RCC 7860 (cell line): ENCODE measurements at places on chromosomes 11 and 22.

- DNase-seq, result no peak
Observed at GRCh38 chr11:11243590-11244469, 109.2 kb downstream of the CSNK2A3 start.

DNA sequence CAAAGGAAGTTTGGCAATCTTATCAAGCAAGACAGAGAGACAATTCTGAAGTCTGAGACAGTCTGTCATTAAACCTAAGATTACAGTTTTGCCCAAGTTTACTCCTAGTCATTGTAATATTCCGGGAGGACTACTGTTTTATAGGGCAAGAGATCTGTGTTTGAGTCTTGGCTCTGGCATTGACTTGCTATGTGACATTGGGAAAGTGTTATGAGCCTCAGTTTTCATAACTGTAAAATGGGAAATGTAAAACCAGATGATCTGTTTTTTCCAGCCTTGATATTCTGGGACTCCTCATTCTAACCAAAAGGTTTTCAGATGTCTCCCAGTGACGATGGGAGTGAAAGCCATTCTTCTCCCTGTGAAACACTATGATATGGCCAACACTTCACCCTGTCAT is 24.3 kb upstream of the SLCO2B1 start:
- DNase-seq, result no peak

- no peak for DNase-seq
Observed at GRCh38 chr22:41844513-41844912, 11.6 kb downstream of the SREBF2 start.

- DNase-seq, result no peak
Observed at GRCh38 chr11:96265220-96265737, 77.7 kb downstream of the MAML2 start.

DNA sequence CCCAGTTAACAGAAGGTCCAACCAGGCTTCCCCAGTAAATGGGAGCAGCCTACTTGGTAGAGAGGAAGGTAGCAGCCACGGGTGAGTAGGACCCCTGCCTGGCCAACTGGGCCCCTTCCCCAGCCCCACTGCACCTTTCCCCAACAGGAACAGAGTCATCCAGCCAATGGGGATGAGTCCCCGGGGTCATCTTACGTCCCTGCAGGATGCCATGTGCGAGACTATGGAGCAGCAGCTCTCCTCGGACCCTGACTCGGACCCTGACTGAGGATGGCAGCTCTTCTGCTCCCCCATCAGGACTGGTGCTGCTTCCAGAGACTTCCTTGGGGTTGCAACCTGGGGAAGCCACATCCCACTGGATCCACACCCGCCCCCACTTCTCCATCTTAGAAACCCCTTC is 6.6 kb downstream of the RIC8A start:
- no peak for DNase-seq

GRCh38 chr22:40251106-40251505 is 73.4 kb downstream of the TNRC6B start:
- no peak for DNase-seq

GRCh38 chr22:33896154-33896553 is 24.1 kb downstream of the LARGE1 start:
- no peak for DNase-seq

- DNase-seq, result no peak
Observed at GRCh38 chr11:73538381-73538872, 59.5 kb downstream of the FAM168A start.

DNA sequence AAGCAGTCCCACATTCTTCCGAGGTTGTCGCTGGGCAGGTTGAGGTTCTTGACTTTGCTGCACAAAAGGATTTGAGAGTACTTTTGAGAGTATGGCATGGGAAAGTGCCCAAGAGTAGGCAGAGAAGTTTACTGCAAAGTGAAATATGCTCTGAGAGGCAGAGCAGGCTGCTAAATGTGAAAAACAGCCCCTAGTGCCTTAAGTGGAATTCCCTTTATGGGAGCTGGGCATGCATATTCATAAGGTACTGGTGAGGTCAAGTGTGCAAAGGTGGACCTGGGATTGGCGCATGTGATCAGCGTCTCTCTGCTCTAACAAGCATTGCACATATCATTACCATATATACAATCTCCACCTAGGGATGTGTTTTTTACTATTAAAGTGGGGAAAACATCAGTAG is 12.0 kb upstream of the APOL4 start:
- no peak for DNase-seq

GRCh38 chr11:47366020-47366490 is 12.3 kb downstream of the SPI1 start:
- DNase-seq, result no peak

DNA sequence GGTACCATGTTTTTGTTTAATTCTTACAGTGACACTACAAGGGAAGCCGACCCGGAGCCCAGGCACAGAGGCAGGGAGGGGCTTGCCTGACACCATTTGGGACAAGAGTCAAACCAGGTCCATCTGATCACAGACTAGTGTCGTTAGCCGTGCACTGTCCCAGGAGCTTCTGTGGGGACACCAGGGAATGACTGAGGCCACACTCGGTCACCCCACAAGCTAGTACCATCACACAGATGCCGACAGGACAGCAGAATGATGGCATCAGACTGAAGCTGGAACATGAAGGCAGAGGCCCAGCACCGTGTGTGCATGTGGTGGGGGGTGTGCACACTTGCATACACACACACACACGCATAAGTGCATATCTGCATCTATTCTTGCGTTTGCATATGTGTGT is 61.5 kb upstream of the NECTIN1 start:
- DNase-seq, result no peak

- no peak for DNase-seq
Observed at GRCh38 chr22:38570779-38571364, 889 bp upstream of the DMC1 start.

GRCh38 chr11:111407652-111408051 is 28.6 kb upstream of the POU2AF1 start:
- DNase-seq, result no peak

DNA sequence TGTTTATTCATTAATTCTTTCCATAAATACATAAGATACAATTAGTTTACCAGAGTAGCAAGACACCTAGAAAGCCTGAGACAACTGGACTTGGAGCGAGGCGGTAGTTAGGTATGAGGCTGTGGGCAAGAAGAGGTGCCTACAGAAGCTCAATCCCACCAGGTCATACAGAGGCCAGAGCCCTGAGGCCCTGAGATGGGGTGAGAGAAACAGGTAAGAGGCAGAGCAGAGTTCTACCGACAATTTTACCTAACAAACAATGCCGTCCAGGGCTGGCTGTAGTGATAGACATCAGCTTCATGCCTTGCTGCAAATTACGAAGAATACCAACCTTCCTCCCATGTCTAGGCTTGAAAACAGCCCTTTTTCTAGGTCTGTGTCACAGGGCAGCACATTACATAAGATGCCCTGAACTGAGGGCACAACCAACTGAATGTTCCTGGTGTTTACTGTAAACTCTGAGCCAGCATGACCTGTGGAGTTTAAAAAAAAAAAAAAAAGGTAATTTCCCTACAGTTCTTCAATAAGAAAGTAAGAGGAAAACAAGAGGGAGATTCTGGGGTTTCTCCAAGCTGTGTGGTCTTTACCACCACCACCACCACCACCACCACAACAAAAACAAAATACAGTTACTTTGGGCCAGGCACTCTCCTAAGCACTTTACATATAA is 105.8 kb downstream of the GAB2 start:
- no peak for DNase-seq

GRCh38 chr11:65643971-65644370 is 6.1 kb downstream of the SIPA1 start:
- no peak for DNase-seq

- DNase-seq, result no peak
Observed at GRCh38 chr11:116331381-116331780, 441.4 kb downstream of the BUD13 start.

GRCh38 chr11:1760351-1761109 is 3.2 kb downstream of the CTSD start:
- DNase-seq, result peak; percentile 98

GRCh38 chr22:30186041-30186440 is 60.5 kb downstream of the LIF start:
- no peak for DNase-seq

GRCh38 chr11:67695606-67696005 is 21.2 kb upstream of the ALDH3B2 start:
- DNase-seq, result no peak

- DNase-seq, result no peak
Observed at GRCh38 chr22:20738394-20739089, 35.4 kb upstream of the SERPIND1 start.

- DNase-seq, result no peak
Observed at GRCh38 chr11:1776331-1776851, 12.7 kb upstream of the CTSD start.

DNA sequence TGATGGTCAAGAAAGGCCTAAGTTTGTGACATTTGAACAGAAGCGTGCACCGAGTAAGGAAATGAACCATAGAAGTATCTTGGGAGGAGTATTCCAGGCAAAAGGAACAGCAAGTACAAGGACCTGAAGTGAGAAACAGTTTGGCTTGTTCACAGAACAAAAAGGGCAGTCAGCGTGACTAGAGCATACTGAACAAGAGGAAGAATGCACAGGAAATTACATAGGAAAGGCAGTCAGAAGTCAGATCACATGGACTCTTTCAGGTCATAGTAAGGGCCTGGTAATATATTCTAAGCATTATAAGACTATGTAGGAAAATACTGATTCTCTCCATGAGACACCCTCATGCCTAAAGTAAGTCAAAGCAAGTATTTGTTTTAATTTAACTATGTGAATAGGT is 52.3 kb upstream of the GAB2 start:
- DNase-seq, result no peak

DNA sequence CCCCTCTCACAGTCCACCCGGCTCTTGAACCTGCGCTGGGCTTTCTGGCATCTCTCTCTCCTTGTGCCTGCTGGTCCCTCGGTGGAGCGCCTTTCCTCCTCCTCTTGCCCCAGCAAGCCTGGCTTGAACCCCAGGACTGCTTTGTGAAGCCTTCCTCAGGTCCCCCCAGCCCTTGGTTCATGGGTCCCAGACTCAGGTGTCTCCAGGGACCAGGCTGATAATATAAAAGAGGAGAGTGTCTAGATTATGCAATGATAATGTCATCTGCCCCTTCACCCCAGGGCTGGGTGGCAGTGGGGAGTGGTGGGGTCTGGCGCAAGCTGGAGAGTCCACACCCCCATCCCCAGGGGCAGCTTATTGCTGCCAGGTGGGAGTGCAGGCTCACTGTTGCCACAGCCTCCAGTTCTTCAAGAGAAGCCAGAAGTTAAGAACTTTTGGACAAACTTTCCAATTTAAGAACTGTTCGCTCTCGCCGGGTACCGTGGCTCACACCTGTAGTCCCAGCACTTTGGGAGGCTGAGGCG is 36.6 kb upstream of the PARVG start:
- no peak for DNase-seq
